NCI-H1092 (cell line): ENCODE measurements at places on chromosomes 16 and 17.

- DNase-seq = no peak
These were observed 9.6 kb downstream of the ABHD15 start for GRCh38 chr17:29557085-29557738.

- DNase-seq = no peak
These were observed 868 bp downstream of the FAM20A start for GRCh38 chr17:68600067-68600930.

DNA sequence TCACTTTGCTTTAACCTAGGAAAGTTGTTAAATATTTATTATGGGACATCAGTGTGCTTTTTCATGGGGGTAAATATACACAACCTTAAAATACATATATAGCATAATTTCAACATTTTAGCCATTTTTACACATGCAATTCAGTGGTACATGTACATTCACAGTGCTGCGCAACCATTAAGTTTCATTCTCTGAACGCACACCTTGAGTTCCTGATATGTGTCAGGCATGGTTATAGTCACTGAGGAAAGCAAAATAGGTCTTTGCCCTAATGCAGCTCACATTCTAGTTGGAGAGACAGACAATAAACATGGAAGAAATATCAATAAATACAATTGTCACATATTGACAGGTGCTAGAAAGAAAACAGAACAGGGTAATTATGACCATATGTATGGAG lies 12.8 kb upstream of the CNEP1R1 start:
- no peak for DNase-seq

GRCh38 chr16:2499890-2500429 lies 13.8 kb upstream of the ATP6V0C start:
- no peak for DNase-seq

DNA sequence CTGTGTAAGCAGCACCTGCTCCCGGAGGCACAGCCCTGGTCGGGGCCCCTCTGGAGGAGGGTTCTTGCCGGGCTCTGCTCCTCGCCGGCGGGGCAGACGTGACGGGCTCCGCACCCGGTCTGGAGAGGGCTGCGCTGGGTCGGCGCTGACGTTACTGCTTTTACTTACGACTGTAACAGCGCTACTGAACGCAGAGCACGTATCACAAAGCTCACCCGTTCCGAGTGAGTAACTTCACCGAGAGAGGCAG lies 1.3 kb upstream of the RAB40C start:
- DNase-seq = peak; percentile 21

- DNase-seq = no peak
These were observed 126.9 kb downstream of the KIF2B start for GRCh38 chr17:53949473-53950090.
